ENCODE measurements at places on chromosomes 6 and 20.

DNA sequence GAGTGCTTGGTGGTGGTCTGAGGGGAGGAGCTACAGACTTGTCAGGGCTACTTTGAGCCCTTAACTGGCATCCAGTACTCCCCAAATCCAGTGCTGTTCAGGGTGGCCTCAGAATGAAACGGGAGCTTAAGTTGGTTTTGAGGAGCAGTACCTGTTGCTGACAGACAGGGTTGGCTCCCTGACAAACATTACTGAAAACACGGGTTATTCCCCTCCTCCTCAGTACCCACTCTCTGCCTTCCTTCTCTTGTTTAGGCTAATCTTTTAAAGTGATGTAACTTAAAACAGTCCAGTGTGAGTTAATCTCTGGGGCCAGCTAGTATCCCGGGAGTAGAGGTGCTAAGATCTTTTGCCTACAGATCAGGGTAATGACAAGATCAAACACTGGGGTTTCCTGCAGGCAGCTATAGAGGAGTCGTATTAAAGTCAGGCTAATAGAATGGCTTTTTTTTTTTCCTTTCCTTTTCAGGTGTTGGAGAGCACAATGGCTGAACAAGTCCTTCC, 3.7 kb downstream of the TNFAIP3 start:
- DNase-seq, result peak; percentile 20

- DNase-seq, result no peak
Measured at GRCh38 chr6:152136449-152136825, 329.0 kb downstream of the ESR1 start.

GRCh38 chr20:8870652-8871051, 198.2 kb upstream of the PLCB4 start:
- DNase-seq, result no peak

DNA sequence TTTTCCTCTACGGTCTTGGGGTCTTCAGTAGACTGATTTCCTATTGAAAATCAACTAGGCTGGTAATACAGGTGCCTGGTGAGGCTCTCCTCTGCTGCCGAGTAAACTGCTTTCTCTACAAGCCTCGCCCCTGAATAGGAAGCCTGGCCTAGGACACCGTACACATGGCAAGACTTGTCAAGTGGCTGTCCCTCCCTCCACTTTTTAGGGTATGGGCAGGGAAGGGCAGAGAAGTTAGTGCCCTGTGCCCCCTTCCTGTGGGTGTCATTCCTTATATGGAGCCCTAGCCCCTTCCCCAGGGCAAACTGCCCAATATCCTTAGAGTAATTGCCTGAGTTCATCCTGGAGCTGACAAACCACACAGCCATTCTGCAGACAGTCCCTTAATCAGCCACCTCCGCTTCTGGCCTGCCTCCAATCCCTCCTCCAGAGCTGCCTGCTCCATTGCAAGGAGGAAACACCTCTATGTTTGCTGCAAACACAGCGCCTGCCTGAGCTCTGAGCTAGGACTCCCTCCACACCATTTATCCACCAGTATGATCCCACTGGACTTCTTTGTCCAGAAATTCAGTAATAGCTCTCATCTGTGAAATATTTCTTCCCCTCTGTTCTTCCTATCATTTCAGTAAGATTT, 93.1 kb downstream of the CHD6 start:
- DNase-seq, result peak; percentile 49

GRCh38 chr6:154806804-154807203, 73.6 kb downstream of the SCAF8 start:
- no peak for DNase-seq

DNA sequence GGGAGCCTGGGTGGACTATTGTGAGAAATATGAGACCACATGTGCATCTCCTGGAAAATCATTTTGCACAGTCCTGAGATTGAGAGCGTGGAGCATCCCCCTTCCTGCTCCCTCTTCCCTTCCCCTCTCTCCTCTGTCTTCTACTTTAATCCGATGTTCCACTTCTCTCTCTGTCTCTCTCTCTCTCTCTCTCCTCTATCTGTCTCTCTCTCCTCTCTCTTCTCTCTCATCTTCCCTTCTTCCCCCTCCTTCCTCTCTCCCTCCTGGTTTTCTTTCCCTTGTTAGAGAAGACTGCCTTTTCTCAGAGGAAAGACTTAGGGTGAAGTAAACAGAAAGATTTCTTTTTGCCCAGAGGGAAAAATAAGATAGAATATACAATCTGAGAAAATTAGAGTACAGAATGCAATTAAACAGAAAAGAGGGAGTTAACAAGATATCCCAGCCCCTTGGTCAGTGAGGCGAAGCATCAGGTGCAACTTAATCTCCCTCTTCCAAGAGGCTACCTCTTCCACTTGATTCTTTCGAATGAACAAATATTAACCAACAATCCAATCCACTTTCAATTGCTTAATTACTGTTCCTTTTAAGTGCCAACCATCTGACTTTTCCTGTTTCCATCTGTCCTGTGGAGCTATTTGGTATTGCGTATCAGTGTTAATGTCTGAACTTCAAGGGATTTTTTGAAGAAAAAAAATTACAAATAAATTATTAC, 14.6 kb downstream of the KHDC1 start:
- DNase-seq, result no peak

DNA sequence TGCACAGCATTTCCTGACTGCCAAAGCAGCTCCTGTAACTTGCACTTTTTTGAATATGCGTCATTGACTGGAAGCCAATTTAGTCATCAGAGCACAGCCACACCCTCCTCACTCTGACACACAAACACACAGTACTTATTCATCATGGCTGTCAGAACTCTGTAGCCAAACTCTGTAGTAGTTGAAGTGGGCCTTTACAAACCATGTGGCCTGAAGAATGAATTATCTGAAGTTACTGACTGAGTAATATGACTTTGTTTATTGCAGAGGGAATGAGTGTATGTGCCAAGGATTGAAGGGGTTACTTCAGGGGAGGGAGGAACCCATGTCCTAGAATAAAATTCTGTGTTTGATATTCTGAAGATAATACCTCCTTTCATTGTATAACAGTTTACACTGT, 102.7 kb downstream of the FIG4 start:
- DNase-seq, result peak; percentile 97

DNA sequence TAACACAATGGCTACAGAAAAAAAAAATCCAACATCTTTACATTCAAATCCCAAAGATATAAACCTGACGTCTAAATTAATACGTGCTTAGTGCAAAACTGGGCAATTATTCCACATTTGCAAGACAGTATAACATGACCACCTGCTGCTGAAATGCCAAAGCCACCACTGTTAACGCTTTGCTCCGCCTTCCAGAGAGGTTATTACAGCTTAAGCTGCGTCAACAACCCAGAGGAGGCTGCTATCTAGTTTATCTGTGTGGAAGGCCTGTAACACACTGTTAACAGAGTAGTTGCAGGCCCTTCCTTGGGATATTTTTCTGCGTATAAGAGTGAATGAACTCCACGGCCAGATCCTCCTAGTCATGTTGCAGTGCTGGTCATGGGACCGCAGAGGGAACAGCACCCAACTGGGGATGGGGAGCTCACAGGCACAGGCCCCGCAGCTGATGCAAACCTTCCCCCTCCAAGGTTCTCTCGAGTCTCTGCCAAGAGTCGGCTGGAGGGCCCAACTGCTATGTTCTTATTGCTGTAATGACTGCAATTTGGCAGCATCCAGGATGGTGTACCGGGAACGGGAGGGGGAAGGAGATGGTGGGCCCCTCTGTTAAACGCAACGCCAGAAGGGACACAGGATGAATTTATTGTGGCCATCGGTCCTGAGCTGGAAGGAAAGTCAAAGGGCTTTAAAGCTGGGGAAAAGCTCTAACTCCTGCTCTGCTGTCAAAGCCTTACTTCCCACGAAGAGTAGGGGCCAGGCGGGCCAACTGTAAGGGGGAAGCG, 993 bp upstream of the NCOA7 start:
- peak; percentile 47 for DNase-seq

DNA sequence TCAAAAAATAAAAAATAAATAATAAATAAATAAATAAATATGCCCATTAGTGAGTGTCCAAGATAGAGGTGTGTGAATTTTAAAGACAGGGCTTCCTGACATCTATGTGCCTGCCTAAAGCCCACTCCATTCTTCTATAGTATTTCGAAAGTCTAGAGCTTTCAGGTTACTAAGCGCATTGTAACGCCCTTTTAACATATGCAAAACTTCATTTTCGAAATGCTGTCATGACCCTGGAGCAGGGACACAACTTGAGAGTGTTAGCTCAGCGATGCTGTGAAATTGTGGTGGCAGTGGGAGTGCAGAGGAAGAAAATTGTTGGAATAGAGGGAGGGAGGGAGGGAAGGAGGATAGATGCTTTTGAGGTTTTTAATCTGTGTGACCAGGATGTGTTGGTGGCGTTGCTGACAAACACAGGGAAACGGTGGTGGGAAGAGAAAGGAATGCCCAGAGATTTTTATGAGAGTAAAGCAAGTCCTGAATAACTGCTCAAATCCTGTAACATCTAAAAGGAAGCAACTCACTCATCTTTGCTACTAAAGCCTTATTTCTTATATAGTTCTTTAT, 169.3 kb downstream of the ARID1B start:
- DNase-seq, result no peak

- DNase-seq, result no peak
Measured at GRCh38 chr6:142855893-142856623, 88.9 kb downstream of the HIVEP2 start.

DNA sequence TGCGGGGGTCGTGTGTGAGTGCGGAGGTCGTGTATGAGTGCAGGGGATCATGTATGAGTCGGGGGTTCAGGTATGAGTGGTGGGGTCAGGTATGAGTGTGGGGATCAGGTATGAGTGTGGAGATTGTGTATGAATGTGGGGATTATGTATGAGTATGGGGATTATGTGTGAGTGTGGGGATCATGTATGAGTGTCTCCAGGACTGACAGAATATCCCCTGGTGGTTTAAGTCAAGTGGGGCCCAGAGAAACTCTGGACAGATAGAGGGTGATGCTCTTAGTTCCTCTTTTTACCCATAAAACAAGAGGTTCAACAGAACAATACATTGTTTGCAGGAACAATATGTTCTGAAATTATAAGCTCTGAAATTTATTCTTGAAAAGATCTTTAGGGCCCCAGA, 131.9 kb downstream of the UST start:
- DNase-seq, result no peak

GRCh38 chr20:5947276-5947675, 3.1 kb downstream of the TRMT6 start:
- DNase-seq, result peak; percentile 47

DNA sequence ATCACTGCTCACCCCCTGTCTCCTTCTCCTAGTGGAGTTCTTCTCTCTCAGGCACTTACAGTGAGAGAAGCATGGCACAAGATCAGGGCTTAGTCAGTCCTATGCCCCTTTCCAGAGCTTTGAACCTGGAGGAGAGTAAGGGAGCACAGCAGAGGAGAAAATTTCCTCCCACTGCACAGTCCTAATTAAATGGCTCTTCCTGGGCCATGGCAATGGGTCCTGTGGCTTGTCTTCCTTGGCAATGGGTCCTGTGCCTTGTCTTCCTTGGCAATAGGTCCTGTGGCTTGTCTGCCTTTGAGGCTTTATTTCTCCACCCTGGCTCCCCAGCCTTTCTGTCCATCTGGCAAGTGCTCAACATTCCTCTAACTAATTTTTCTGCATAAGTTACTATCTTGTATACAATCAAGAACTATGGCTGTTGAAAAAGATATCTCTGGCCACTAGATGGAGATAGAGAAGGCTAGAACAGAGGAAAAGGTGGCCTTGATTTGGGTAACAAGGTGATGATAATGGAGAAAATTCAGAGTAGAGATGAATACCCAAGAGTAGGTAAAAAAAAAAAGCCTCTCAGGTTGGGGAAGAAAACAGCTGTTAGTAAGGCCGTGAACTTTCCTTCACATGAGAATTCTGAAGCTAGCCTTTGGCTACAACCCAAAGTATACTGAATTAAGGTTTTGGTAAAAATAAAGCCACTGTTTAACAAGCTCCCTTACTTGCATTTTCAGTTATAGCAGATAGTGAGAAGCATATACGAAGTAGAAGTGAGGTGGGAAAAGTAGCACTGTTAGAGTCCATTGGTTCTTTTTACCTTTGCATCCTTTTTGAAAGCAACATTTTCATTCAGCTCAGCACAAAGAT, 504.9 kb downstream of the DOK5 start:
- DNase-seq, result peak; percentile 0

GRCh38 chr6:3739311-3739897, 12.1 kb downstream of the PXDC1 start:
- no peak for DNase-seq

DNA sequence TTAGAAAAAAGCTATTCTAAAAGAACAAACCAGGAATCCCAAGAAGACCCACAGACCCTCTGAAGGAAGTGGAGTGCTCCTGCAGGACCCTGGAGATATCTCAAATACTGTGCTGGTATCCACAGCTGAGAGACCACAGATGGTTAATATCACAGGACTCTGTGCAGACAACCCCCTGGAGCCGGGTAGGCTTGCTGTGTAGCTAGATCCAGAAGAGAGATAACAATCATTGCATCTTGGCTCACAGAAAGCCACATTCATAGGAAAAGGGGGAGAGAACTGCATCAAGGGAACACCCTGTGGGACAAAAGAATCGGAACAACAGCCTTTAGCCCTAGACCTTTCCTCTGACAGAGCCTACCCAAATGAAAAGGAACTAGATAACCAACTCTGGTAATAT, 689.5 kb downstream of the PHF3 start:
- no peak for DNase-seq

DNA sequence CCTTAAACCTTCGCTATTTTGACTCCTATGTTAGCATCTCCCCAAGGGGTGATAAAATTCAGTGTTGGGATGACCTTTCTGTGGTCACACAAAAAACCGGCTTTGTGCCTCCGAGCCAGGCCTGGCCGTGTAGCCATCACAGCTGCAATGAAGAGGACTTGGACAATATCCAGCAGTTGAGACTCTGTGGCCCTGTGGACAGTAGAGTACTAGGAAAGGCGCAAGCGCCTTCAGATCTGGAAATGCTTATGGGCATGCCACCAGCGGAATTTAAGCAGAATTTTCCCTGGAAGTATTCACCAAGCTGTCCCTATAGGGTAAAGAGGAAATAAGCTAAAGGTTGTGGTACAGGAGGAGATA, 63.3 kb upstream of the SLC2A12 start:
- no peak for DNase-seq

DNA sequence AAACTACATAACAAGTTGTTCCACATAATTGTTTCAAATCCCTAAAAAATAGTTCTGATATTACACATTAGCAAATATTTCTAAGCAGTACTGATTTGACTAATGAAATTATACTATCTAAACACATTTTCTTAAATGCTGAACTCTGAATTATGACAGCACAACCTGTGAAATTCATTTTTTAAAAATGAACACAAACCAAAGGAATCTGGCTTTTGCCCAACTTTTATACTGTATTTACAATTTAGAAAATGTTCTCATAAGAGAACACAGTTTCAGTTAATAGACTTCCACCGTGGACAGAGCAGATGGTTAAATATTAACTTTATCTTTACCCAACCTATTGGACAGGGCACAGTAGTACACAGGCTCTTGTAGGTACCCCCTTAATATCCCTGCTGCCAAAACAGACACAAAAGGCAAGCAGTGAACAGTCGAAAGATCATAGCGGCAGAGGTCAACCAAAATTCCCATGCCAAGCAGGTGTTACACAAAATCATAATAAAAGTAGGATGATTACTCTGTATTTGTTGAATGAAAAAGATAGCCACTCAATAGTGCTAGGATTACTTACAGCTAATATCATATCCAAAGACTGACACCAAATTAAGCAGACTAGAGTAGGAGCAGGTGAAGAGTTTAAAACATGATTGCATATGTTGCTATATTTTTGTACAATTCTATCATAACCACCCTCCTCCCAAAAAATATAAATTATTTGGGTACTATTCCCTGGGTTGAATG, 122.5 kb downstream of the RNGTT start:
- no peak for DNase-seq

GRCh38 chr6:133396984-133397348, 155.8 kb downstream of the EYA4 start:
- no peak for DNase-seq

GRCh38 chr6:37579444-37580067, 79.9 kb upstream of the CCDC167 start:
- no peak for DNase-seq

- peak; percentile 42 for DNase-seq
Measured at GRCh38 chr20:49938173-49939163, 2.3 kb downstream of the RNF114 start.

Measured in ELR (cell line).